ENCODE measurements at places on chromosomes 7 and 10. TPM values are rescaled to one million over a fixed set of nuclear protein-coding genes. Genes with fewer than 3 reads are reported as not detected.

DNA sequence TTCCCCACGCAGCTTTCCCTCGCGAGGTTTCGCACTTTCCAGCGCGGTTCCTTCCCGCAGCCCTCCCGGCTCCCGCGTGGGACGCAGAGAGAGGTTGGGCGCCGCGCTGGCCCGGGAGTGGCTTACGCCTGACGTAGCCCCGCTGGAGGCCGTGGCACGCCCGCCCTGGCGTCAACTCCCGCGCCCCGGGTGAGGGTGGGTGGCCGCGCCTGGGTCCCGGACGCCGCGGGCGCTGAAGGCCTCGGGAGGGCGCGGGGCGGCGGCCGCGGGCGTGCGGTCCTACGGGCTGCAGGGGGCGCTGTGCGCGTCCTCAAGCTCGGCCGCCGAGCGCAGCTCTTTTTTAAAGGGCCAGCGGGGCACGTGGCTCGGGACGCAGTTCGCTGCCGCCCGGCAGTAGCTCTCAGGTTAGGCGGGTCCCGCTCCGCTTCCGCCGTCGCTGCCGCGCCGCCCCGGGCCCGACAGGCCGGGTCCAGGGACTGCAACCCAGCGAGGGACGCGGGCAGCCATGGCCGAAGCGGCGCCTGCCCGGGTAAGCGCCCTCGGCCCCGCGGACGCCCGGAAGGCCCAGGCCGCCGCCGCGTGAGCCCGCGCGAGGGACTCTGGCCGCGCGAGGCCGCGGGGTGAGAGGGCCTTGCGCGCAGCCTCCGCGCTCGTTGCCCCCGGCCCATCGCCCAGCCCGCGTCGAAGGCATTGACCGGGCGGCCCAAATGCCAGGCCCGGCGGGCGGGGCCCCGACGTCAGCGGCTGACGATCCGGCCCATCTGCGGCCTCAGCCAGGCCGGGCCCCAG lies at the start of gene ZNF783:
Gene ZNF783, plus strand, starts transcription at position 368 of the 789 bp plus-strand sequence. Its CDS starts 138 bp downstream, at position 506.
- DNase-seq: peak; percentile 88

DNA sequence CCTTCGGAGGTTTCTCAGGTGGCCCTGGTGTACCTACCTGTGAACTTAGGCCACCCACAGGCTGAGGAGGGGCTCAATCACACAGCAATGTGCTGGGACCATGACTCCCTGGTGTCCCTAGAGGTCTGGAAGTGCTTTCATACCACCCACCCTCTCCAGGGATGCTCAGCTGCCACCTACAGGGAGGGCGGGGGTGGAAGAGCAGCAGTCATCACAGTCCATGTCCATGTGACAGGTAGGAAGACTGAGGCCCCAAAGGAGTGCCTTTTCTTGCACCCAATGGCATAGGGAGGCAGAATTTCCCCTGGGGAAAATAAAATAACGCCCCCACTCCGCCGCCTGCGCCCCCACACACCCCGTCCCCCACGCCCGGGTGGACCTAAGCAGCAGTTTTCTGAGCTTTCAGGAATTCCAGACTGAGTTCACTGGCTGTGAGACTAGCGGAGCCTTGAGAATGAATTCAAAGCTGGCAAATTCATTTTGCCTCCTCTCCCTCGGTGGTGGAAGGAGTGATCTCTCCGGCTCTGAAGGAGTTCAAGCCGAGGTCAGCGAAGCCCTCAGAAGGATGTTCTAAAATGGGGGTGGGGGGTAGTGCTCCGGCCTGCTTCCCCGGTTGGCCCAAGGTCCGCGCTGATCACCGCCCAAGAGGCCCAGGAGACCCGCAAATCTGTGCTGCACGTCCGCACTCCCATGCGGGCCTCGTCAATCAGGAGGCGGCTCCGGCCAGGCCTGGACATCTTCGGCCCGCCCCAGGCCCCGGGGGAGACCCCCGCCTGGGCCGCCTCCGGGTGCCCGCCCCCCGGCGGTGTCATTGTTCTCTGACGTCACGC lies 2.1 kb upstream of the ZMIZ1 start:
- DNase-seq: no peak

GRCh38 chr7:108026647-108027046 lies 23.7 kb upstream of the LAMB1 start:
- DNase-seq: no peak

GRCh38 chr7:37942934-37943610 lies 22.6 kb downstream of the EPDR1 start:
- no peak for DNase-seq

DNA sequence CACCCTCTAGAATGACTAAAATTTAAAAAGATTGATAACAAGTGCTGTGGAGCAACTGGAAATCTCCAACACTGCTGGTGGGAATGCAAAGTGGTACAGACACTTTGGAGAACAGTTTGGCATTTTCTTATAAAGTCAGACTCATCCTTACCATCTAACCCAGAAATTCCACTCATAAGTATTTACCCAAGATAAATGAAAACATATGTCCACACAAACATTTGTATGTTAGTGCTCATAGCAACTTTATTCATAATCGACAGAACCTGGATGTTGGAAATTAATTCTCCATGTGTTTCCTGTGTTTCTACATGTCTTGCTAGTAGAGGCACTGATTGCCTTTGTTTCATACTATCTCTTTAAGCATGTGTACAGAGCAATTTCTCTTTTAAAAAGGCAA lies 282.4 kb downstream of the AHR start:
- no peak for DNase-seq

DNA sequence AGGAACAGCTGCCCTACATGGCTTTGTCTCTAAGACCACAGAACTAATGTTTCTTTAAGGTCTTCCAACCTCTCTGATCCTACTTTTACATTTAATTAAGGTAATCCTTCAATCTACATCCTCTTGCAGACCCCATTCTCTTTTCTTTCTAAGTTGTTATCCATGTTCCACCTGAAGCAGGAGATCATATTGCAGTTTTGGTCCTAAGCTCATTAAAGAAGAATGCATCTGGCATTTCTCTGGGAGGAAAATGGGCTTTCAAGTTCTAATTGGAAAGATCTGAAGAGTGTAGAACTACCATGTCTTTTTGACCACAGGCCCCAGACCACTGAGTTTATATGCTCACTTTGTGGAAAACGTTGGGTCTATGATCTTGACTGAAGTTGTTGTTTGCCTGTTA lies 111.2 kb downstream of the SEM1 start:
- no peak for DNase-seq

STRIP2 gene
- total RNA-seq: 7.9 TPM

- DNase-seq: no peak
These were observed 72.8 kb downstream of the TSPAN12 start for GRCh38 chr7:120785095-120785494.

- DNase-seq: no peak
These were observed 486 bp upstream of the SORCS1 start for GRCh38 chr10:107164992-107165391.

GPR85 gene
- total RNA-seq: not detected

PAX4 gene
- not detected for total RNA-seq

GRCh38 chr7:42232275-42232674 lies 4.7 kb downstream of the GLI3 start:
- no peak for DNase-seq

Data from activated naive CD8-positive, alpha-beta T cell treated with anti-CD3 and anti-CD28 coated beads for 36 hours (primary cell).